Immature natural killer cell (primary cell): ENCODE measurements at places on chromosomes 16 and 17.

GRCh38 chr17:44733753-44734152 is 25.0 kb upstream of the ADAM11 start:
- H3K4me1 ChIP-seq, result no peaks in the 10 kb centered on the region
- peaks cover 5% of the 10 kb centered on the region for H3K36me3 ChIP-seq
- no peaks in the 10 kb centered on the region for H3K27me3 ChIP-seq
- H3K4me3 ChIP-seq, result no peak overlapping the region
- no peak for DNase-seq
- H3K27ac ChIP-seq, result no peak overlapping the region

- H3K36me3 ChIP-seq, result peaks cover 23% of the 10 kb centered on the region
- no peak overlapping the region for H3K4me3 ChIP-seq
- DNase-seq, result no peak
Measured at GRCh38 chr17:57677301-57677700, 67.8 kb downstream of the CCDC182 start.

DNA sequence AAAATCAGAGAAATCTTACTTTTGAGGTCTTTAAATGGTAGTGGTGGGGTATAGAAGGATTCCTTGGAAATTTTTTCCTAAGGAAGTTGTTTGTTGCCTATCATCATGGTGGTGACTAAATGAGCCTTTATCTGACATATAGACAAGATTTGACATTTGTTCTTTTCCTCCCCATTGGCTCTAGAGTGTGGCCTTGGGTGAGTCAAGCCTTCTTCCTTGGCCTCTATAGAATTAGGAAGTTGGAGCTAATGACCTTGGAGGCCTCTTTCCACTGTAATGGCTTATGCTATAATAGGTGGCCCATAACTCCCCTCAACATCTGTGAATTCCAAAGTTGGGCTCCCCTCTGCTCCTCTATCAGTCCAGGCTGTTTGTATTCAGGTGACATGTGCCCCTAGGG is 79.1 kb upstream of the HNF1B start:
- no peak overlapping the region for H3K4me3 ChIP-seq
- peaks cover 5% of the 10 kb centered on the region for H3K4me1 ChIP-seq
- no peaks in the 10 kb centered on the region for H3K27me3 ChIP-seq
- no peak overlapping the region for H3K27ac ChIP-seq
- no peaks in the 10 kb centered on the region for H3K36me3 ChIP-seq
- DNase-seq, result no peak

DNA sequence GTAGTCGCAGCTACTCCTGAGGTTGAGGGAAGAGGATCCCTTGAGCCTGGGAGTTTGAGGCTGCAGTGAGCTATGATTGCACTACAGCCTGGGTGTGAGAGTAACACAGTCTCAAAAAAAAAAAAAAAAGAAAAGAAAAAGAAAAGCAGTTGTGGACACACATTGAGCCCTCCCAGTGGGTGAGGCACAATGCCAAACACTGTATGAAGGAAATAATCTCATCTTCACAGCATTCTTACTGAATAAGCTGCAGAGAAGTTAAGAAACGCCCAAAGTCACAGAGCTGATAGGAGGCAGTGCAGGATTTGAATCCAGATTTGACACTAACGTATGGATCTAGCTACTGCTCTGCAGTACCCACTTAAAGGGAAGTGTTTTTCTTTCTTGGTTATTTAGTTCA is 5.9 kb upstream of the LYZL6 start:
- peaks cover 2% of the 10 kb centered on the region for H3K27me3 ChIP-seq
- no peak overlapping the region for H3K27ac ChIP-seq
- DNase-seq, result no peak
- peaks cover 12% of the 10 kb centered on the region for H3K4me1 ChIP-seq
- H3K36me3 ChIP-seq, result no peaks in the 10 kb centered on the region
- H3K4me3 ChIP-seq, result no peak overlapping the region

GRCh38 chr17:39747745-39748144 is 10.0 kb downstream of the GRB7 start:
- H3K27me3 ChIP-seq, result peaks cover under 1% of the 10 kb centered on the region
- no peak overlapping the region for H3K27ac ChIP-seq
- no peak for DNase-seq
- no peaks in the 10 kb centered on the region for H3K36me3 ChIP-seq
- H3K4me1 ChIP-seq, result peaks cover 7% of the 10 kb centered on the region
- no peak overlapping the region for H3K4me3 ChIP-seq

- H3K36me3 ChIP-seq, result no peaks in the 10 kb centered on the region
- no peak for DNase-seq
- no peak overlapping the region for H3K4me3 ChIP-seq
- no peak overlapping the region for H3K27ac ChIP-seq
- no peaks in the 10 kb centered on the region for H3K27me3 ChIP-seq
Measured at GRCh38 chr16:78675951-78676792, 576.7 kb downstream of the WWOX start.

GRCh38 chr16:87648236-87648635 is 45.9 kb downstream of the JPH3 start:
- H3K4me3 ChIP-seq, result no peak overlapping the region
- H3K27me3 ChIP-seq, result peaks cover 6% of the 10 kb centered on the region
- DNase-seq, result no peak
- no peak overlapping the region for H3K27ac ChIP-seq
- H3K4me1 ChIP-seq, result no peaks in the 10 kb centered on the region

DNA sequence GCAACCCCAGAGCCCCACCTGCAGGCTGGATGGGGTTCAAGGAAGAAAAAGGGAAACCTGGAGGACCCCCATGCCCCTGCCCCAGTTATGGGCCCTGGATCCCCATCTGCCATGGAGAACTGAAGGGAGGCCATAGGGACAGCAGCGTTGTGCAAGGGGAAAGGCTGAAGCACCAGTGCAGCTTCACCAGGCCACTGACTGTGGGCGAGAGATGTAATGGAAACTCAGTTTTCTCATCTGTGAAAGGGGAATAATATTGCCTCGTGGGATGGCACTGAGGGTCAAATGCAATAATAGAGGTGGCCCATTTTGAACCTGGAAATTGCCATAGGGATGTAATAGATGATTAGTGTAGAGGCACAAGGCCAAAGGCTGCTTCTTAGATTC is 9.9 kb upstream of the TSPOAP1 start:
- H3K4me1 ChIP-seq, result peaks cover 96% of the 10 kb centered on the region
- no peak for DNase-seq

GRCh38 chr17:21242026-21242697 is 11.0 kb downstream of the NATD1 start:
- DNase-seq, result no peak
- no peaks in the 10 kb centered on the region for H3K36me3 ChIP-seq
- no peak overlapping the region for H3K27ac ChIP-seq
- no peaks in the 10 kb centered on the region for H3K27me3 ChIP-seq
- H3K4me3 ChIP-seq, result no peak overlapping the region

DNA sequence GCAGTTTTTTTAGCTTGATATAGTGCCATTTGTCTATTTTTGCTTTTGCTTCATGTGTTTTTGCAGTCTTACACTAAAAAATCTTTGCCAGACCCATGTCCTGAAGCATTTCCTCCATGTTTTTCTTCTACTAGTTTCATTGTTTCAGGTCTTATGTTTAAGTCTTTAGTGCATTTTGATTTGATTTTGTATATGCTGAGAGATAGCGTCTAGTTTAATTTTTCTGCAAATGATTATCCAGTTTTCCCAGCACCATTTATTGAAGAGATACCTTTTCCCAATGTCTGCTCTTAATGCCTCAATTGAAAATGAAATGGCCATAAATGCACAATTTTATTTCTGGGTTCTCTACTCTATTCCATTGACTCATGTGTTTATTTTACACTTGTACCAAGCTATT is 40.8 kb upstream of the NACA2 start:
- no peaks in the 10 kb centered on the region for H3K4me1 ChIP-seq
- H3K27me3 ChIP-seq, result peaks cover 11% of the 10 kb centered on the region
- no peaks in the 10 kb centered on the region for H3K36me3 ChIP-seq
- H3K27ac ChIP-seq, result no peak overlapping the region
- DNase-seq, result no peak
- H3K4me3 ChIP-seq, result no peak overlapping the region

- H3K27ac ChIP-seq, result no peak overlapping the region
- no peaks in the 10 kb centered on the region for H3K4me1 ChIP-seq
- DNase-seq, result no peak
- no peak overlapping the region for H3K4me3 ChIP-seq
Measured at GRCh38 chr17:67059372-67059771, 15.0 kb downstream of the CACNG1 start.

GRCh38 chr16:57175896-57176295 is 9.9 kb downstream of the PSME3IP1 start:
- no peak overlapping the region for H3K27ac ChIP-seq
- H3K4me3 ChIP-seq, result no peak overlapping the region
- H3K27me3 ChIP-seq, result no peaks in the 10 kb centered on the region
- H3K36me3 ChIP-seq, result peaks cover 17% of the 10 kb centered on the region
- no peak for DNase-seq

DNA sequence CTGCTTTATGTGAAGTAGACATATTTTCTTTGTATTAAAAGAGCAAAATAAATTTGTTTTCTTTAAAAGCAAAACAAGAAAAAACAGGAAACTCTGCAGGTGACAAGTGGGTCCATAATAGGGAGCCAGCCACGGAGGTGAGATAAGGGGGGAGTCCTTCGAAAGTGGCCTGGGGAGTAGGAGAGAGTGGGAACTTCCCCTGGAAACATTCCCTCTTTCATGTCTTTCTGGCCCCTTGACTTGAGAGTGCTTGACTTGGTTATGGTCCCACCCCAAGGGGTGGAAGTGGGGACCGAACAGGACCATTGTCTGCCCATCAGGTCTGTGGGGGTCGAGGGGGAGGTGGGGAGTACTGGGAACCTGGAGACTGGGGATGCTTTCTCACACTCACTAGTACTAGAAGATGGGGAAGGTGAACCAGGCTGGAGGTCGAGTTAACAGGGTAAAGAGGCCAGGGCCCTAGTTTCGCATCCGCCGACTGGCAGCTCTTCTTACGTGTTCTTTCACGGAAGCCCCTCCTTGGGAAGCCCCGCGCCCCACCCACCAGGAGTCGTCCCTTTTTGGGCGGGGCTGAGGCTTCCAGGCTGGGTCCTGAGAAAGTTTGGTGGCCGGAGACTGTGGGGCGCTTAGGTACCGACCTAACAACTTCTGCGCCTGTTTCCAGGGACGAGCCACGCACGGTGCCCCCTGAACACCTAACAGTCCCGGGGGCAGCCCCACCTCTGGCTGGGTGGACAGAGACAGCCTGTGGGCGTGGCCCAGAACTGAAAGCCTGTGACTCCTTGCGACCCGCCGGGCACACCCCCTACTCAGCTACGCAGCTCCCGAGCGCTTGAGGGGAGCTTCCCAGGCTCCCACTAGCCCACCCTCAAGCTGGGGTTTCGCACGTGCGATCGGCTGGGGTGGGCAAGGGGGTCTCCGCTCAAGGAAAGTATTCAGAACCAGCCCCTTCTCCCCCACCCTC is 790 bp downstream of the TRADD start:
- peaks cover 14% of the 10 kb centered on the region for H3K27me3 ChIP-seq
- peak overlapping the region; percentile 75 for H3K27ac ChIP-seq
- H3K4me3 ChIP-seq, result peak overlapping the region; percentile 91

- peaks cover 2% of the 10 kb centered on the region for H3K27me3 ChIP-seq
- peaks cover 36% of the 10 kb centered on the region for H3K4me1 ChIP-seq
- no peak overlapping the region for H3K27ac ChIP-seq
- H3K36me3 ChIP-seq, result no peaks in the 10 kb centered on the region
Measured at GRCh38 chr16:87240211-87241136, 76.7 kb downstream of the C16orf95 start.

- no peak for DNase-seq
- no peaks in the 10 kb centered on the region for H3K36me3 ChIP-seq
- no peaks in the 10 kb centered on the region for H3K4me1 ChIP-seq
- no peaks in the 10 kb centered on the region for H3K27me3 ChIP-seq
Measured at GRCh38 chr17:70374496-70374895, 205.2 kb downstream of the KCNJ2 start.

DNA sequence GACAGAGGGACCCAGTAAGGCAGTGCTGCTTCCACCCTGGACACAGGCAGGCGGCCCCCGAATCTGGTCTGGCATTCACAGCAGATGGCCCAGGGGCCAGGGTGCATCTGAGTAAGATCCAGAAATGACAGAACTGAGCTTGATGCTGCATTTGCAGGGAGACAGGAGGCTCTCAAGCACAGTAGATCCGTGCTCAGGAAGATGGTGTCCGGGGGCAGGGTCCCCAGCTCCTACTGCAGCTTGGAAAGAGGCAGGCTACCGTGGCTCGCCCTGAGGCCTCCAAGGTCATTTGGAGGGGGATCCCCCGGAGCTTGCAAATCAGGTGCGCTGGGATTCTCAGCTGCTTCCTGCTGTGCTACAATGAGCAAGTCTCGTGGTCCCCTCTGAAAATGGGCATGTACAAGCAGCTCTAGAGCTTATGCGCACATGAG is 2.2 kb downstream of the C16orf95 start:
- no peak overlapping the region for H3K4me3 ChIP-seq
- DNase-seq, result no peak
- peaks cover 20% of the 10 kb centered on the region for H3K4me1 ChIP-seq
- no peaks in the 10 kb centered on the region for H3K36me3 ChIP-seq
- H3K27ac ChIP-seq, result no peak overlapping the region

- no peak overlapping the region for H3K27ac ChIP-seq
- peaks cover 1% of the 10 kb centered on the region for H3K27me3 ChIP-seq
- H3K36me3 ChIP-seq, result no peaks in the 10 kb centered on the region
- no peaks in the 10 kb centered on the region for H3K4me1 ChIP-seq
Measured at GRCh38 chr16:48082516-48082915, 73.3 kb downstream of the ABCC12 start.

DNA sequence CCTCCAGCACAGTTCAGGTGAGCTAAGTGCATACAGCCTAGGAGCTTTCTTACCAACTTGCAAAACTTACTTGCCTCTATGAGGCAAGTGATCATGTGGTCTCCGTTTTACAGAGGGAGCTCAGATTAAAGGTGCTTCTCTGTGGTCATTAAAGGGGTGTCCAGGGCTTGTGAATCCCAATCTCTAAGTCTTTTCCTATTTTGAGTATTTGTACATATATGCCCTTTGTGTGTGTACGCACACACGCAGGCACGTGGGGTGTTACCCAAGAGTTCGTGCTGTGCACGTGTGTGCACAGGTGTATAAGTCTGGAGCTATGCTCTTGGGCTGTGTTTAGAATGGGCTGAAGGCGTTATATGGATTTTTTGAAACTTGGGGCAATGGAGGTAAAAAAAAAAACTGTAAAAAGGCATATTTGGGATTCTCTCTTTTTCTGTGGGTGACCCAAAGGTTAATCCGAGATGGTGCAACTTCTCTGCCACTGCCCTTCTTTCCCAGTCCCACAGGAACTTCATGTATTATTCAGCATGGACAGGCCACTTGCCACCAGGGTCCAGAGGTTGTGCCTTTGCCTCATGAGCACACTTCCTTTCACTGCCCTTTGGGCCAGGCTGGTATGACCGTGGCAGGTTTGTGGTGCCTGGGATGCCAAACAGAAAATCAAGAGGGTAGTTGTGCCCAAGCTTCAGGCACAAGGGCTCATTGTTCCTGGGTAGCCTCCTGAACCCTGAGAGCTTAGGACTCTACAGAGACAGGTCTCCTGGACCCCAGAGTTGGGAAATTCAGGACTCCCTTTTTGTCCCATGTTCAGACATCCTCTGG is 1.5 kb downstream of the ABCC3 start:
- no peak for DNase-seq
- no peak overlapping the region for H3K27ac ChIP-seq
- H3K27me3 ChIP-seq, result peaks cover 14% of the 10 kb centered on the region
- no peaks in the 10 kb centered on the region for H3K4me1 ChIP-seq
- no peak overlapping the region for H3K4me3 ChIP-seq
- H3K36me3 ChIP-seq, result no peaks in the 10 kb centered on the region
